Epithelial cell of esophagus (primary cell): ENCODE measurements at places on chromosomes 1 and 21.

- DNase-seq: peak; percentile 44
Measured at GRCh38 chr21:42233067-42233961, 14.4 kb downstream of the ABCG1 start.

DNA sequence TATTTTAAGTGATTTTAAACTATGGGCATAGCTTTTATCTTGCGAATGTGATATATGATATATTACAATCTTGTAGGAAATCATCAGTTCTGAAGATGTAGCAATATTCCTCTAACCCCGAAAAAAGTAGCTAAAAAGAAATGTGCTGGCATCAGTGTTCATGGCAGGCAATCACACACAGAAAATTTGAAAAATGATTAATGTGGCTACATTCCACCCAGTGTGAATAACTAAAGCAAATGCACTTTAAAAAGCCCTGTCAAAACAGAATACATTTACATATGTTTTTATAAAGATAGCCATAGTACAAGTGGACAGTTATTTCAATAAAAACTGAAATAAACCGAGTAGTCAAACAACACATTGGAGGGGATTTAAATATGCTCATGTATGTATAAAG, 260.2 kb downstream of the HHAT start:
- DNase-seq: no peak

DNA sequence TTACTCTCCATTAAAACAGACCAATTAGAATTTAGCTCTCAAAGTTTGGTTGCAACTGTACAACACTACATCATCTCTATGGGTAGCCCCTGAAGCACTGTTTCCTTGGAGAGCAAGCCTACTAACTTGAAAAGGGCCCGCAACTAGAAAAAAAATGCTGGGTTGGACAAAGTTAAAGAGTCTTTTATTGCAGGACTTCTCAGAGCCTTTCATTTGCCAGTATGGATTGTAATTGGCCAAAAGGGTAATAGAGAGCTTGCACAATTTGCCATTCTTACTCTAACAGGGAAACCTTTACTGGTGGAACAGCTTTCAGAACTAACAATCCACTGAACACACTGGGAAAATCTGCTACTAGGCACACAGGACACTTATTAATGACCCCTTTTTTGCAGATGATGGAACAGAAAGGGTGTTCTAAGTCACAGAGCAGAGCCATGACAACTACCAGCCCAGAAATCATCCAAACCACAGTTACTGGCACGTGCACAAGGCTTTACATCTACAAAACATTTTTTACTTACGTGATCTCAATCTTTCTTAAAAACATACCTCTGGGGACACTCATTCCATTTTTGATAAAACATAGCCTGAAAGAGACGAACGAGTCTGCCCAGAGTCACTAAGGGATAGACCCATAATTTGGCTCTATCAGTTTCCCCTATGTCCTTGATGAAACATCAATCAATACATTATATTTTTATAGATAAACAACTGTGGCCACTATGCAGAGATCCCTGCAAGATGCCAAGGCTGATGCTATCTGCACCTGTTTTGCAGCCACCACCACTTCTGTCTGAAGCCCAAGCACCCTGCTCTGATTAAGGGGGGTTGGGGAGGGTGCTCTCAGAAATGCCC, 176.3 kb upstream of the EDN2 start:
- DNase-seq: no peak

DNA sequence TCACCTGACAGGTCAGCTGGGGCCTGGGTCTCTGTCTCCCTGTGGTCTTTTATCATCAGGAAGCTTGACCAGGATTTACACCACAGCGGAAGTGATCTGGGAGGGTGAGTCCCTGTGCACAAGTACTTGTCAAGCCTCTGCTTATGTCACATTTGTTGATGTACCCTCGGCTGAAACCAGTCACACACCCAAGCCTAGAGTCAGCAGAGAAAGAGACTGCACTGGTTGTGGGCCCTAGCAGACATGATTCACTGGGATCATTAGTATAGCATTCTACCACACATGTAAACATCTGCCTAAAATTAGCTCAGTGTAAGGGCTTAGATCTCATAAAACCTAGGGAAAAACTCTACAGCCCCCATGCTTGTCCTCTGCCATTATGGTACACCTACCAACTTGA, 79.3 kb upstream of the LAMC2 start:
- no peak for DNase-seq

- DNase-seq: no peak
Measured at GRCh38 chr1:21716169-21716568, 47.0 kb upstream of the RAP1GAP start.

- DNase-seq: no peak
Measured at GRCh38 chr21:17231771-17232170, 281.1 kb upstream of the CXADR start.

- DNase-seq: no peak
Measured at GRCh38 chr1:69921486-69921885, 283.9 kb downstream of the LRRC40 start.

GRCh38 chr1:201545851-201546492, 7.0 kb downstream of the NAV1 start:
- no peak for DNase-seq

- DNase-seq: no peak
Measured at GRCh38 chr1:186188736-186189135, 186.3 kb downstream of the TPR start.

GRCh38 chr1:244778344-244778743, 57.1 kb upstream of the COX20 start:
- peak; percentile 82 for DNase-seq

- DNase-seq: no peak
Measured at GRCh38 chr1:228081144-228081543, 1.4 kb upstream of the ARF1 start.

DNA sequence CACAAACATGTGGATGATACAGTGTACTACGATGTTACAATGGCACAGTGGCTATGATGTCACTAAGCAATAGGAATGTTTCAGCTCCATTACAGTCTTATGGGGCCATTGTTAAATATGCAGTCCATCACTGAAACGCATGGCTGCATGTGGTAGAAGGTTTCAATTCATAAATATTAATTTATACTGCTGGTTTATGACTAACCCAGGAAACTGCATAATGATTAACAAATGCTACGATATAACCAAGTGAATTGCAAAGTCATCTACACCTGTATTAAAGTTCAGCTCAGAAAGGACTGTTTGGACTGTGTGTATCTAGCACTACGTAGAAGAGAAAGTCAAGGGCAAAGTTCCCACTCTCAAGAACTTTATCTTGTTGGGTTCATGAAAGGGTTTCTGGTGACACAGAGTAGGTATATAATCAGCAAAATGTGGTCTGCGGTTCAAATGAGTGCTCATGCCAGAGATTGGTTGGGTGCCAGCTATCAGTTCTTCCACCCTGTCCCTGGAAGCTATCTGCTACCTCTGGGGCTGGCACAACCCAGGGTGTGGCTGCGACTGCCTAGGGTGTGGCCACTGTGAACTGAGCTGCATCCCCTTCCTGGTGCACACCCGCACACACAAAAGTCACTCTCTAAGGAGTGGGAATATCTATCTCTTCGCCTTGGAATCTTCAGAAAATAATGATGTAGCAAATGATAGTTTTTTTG, 14.8 kb downstream of the MGST3 start:
- DNase-seq: peak; percentile 16

DNA sequence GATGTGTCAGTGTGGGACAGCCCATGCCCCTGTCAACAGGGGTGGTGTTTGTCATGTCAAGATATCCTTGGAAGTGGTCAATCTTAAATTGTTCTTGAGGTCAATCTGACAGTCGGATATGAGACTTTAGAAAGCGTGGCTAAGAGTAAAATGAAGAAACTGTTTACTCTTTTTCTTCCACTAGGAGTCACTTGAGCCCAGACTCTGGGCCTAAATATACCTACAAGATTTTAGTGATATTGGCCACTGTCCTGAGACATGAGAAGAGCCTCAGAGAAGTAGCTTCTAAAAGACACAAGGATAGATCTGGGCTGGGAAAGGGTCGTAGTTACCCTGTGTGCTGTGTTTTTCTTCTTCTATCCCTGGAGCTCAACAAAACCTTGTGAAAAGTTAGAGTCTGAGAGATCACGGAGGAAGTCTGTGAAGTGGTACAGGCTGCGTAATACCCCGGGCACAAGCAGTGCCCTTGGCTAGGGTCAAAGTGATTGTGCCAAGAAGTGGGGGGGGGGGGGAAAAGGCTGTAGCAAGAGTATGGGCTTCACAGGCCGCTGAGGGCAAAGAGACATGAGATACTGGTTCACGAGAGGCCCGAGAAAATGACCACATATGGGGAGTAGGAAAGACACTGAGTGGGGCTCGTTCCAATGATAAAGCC, 355.2 kb upstream of the GREM2 start:
- DNase-seq: no peak

- DNase-seq: no peak
Measured at GRCh38 chr1:26370591-26371382, 1.8 kb downstream of the ZNF683 start.
